ENCODE measurements at places on chromosomes 4 and X.

DNA sequence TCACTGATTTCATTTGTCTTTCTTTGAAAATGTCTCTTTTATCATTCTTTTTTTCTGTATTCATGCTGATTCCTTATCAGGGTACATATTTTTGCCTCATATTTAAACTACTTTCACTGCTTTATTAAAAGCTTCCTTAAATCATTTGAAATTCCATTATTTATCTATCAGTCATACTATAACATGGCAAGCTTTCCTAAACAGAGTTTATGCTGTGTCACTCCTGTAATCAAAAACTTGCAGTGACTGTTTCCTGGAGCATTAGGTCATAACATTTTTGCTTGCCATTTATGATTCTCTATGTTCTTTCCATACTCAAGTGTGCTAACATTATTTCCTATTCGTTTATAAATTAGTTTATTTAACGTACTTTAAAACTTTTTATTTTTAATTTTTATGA is 203.7 kb downstream of the BMPR1B start:
- DNase-seq: no peak

- DNase-seq: no peak
These were observed 20.1 kb downstream of the HTT-AS start for GRCh38 chr4:3054169-3054759.

GRCh38 chr4:54742636-54743399 is 85.1 kb downstream of the KIT start:
- DNase-seq: peak; percentile 29

- DNase-seq: no peak
These were observed 14.4 kb downstream of the ITGB1BP2 start for GRCh38 chrX:71315917-71316316.

DNA sequence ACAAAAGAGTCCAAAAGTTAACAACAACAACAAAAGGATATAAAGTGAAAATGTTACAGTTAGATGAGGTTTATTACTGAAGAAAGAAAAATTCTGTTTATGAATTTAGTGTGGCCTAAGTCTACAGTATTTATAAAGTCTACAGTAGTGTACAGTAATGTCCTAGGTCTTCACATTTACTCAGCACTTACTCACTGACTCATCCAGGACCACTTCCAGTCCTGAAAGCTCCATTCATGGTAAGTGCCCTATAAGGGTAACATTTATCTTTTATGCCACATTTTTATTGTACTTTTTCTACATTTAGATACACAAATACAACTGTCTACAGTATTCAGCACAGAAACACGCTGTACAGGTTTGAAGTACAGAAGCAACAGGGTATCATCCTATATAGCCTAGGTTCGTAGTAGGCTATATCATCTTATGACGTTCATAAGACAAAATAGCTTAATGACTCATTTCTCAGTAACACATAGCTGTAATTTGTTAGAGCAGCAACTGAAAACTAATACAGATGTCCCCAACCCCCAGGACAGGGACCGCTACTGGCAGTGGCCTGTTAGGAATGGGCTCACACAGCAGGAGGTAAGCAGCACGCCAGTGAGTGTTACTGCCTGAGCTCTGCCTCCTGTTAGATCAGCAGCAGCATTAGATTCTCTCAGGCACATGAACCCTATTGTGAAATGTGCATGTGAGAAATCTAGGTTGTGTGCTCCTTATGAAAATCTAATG is 61.3 kb downstream of the CENPC start:
- DNase-seq: peak; percentile 13

DNA sequence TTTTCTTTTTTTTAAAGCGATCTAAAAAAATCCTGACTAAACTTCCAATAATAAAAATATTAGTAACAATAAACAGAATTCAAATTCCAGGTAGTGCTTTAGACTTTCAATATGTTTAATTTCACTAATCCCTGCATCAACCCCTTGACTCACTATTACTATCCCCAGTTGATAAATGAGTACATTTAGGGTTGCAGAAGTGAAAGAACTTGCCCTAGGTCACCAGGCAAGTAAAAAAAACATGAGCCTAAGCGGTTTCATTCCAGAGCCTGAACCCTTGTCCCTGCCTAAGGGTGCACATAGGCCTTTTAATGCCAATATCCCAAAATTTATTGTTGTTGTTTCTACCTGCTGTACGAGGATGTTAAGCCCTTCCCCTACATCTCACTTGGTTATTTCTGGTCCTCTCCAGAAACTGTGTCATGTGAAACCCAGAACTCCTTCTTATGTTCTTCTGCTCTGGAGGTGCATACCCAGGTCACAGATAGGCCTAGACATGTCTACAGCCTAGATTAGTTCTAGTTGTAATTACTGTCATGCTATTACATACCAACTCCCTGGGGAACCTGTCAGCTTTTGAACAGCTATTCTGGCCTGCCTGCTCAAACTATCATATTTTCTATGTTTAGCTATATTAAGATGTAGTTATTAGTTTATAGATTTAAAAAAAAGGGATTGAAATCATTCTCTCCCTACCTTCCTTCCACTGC is 244.5 kb upstream of the PITX2 start:
- DNase-seq: no peak

- DNase-seq: no peak
These were observed 17.8 kb downstream of the WDR1 start for GRCh38 chr4:10098780-10099160.

GRCh38 chr4:43496188-43496587 is 603.7 kb downstream of the GRXCR1 start:
- DNase-seq: no peak

DNA sequence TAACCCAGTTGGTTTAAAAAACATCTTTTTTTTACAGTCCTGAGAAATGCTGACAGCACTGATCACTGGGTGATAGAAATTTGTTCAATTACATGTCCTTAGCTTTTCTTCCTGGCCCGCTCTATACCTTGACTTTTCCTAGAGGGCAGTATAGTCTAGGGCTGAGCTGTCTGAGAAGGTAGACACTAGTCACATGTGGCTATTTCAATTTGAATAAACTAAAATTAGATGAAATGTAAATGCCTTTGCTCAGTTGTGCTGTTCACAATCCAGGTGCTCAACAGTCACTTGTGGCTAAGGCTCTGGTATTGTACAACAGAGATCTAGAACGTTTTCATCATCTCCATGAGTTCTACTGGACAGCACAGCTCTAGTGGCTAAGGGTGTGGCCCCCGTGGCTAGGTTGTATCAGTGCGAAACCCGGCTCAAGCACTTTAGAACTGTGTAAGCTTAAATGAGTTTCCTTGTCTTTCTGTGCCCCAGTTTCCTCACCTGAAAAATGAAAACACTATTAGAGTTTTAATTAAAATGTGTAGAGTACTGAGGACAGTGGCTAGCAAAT is 111.6 kb upstream of the WDR17 start:
- peak; percentile 21 for DNase-seq

- peak; percentile 42 for DNase-seq
These were observed 607.1 kb upstream of the DIPK2B start for GRCh38 chrX:45807572-45808425.

DNA sequence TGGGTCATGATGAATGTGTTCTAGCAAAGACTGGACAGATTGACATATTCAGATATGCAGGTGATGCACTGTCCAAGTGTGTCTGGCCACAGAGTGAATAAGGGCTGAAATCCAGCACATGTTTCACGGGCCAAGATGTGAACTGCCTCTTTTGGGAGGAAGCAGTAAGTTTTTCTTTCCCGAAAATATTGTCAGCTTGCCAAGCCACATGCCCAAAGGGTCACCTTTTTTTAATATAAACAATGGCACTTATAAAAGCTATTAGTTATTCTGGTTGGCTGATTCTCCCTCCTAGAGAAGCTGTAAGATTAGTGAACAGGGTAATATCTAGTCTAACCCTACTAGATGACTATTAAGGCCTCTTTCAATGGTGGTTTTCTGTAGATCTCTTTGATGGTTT is 1.5 kb upstream of the EDNRA start:
- no peak for DNase-seq

- no peak for DNase-seq
These were observed 21.2 kb upstream of the MSX1 start for GRCh38 chr4:4838051-4838935.

GRCh38 chr4:88792268-88792781 is 94.7 kb upstream of the NAP1L5 start:
- DNase-seq: no peak

- DNase-seq: no peak
These were observed 99.6 kb upstream of the CCDC160 start for GRCh38 chrX:134137341-134137740.

GRCh38 chr4:123987408-123987807 is 590.8 kb downstream of the SPRY1 start:
- DNase-seq: no peak

GRCh38 chr4:168978001-168978700 is 31.9 kb downstream of the CBR4 start:
- no peak for DNase-seq

Data from hematopoietic multipotent progenitor cell treated with erythropoietin and hydrocortisone succinate and interleukin-3 and kit ligand, for 6 days (in vitro differentiated cells).